ENCODE measurements at places on chromosomes 3 and 15.

DNA sequence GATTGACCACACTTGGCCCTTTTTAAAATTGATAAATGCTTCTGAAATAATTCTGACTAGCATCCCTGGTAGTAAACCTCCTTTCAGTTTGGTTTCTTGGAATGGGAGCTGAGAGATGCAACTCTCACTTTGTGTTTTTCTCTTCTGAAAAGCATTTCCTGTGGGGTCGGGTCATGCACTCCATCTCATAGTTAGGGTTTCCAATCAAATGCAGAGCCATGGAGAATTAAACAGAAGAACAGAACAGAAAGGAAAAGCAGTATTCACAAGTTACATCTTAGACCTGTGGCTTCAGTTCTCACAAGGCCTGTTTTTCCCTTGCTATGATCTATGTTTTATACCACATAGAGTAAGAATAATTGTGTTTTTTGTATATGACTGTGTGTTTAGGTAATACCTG, 39.7 kb downstream of the SENP2 start:
- DNase-seq = no peak

- DNase-seq = no peak
Measured at GRCh38 chr3:80338366-80338765, 570.6 kb upstream of the ROBO1 start.

- DNase-seq = no peak
Measured at GRCh38 chr15:64673866-64674265, 101.5 kb downstream of the RBPMS2 start.

- DNase-seq = no peak
Measured at GRCh38 chr15:29143909-29144635, 125.5 kb downstream of the NSMCE3 start.

- no peak for DNase-seq
Measured at GRCh38 chr3:195421400-195421799, 21.4 kb downstream of the ACAP2 start.

DNA sequence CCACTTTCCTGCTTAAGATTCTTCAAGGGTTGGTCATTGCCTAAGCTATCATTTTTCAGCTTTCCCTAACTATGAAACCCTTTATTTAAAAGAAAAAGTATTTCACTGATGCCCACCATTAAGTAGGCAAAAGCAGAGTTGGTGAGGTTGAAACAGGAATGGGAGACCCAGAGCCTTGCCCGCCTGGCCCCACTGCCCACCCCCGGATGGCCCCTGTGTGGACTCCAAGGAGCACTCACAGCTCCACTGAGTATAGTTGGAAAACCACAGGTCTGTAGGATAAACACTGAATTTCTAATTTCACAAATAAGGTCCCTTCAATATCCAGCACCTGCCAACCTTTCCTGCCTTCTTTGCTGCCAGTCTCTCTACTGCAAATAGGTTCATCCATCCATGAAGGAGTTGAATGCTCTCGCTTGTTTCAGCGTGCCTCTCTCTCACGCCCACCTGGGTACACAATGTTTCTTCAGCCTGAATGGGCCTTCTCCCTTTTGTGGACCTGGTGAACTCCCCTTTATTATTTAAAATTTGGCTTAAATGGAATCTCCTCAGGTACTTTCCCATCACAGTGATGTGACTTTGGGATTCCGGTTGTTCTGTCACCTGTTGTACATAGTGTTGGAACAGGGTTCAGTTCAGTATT, 8.7 kb upstream of the ACAP2 start:
- no peak for DNase-seq

- no peak for DNase-seq
Measured at GRCh38 chr15:25441111-25441510, 2.3 kb upstream of the UBE3A start.

DNA sequence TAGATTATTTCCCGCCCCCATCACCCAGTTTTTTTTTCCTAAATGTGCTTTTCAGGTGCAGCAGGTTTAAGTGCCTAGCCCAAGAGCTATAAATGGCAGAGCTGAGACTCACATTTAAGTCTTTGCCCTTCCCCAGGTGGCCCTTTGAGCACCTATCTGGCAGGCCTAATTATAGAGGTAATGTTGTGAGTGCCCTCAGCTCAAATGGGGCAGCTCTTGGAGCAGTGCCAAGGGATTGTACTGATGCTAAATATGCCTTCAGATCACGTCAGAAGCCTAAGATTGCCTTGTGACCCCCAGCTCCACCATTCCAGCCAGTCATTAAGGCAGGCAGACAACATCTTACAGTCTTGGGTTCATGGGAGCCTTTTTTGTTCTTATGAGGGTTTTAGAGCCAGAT, 159.5 kb downstream of the RPLP1 start:
- DNase-seq = no peak

- DNase-seq = no peak
Measured at GRCh38 chr3:16396202-16396601, 117.3 kb downstream of the RFTN1 start.

DNA sequence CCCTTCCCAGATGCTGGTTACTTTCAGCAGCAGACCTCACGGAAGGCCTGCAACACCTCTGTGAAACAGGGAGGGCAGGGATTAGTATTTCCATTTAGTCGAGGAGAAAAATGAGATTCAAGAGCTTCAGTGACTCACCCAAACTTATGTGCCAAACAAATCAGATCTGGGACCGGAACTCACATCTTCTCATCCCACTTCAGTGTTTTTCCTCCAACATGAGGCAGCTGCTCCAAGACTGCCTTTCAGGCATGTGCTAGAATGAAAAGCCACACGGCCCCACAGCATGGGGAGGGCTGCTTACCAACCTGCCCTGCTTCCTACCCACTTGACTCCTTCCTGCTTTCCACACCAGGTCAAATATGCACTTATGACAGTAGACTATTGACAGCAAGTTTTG, 129.4 kb upstream of the SLC24A5 start:
- no peak for DNase-seq

GRCh38 chr3:196694202-196694638, 17.8 kb downstream of the CEP19 start:
- no peak for DNase-seq

DNA sequence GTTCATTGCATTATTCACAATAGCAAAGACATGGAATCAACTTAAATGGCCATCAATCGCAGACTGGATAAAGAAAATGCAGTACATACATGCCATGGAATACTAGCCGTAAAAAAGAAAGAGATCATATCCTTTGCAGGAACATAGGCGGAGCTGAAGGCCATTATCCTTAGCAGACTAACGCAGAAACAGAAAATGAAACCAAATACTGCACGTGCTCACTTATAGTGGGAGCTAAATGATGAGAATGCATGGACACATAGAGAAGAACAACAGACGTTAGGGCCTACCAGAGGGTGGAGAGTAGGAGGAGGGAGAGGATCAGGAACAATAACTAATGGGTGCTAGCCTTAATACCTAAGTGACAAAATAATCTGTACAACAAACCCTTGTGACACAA, 57.9 kb downstream of the RASA2 start:
- DNase-seq = no peak

GRCh38 chr15:49255966-49256759, 86.1 kb downstream of the GALK2 start:
- no peak for DNase-seq

- peak; percentile 11 for DNase-seq
Measured at GRCh38 chr3:10437995-10438901, 67.1 kb downstream of the ATP2B2 start.

- DNase-seq = no peak
Measured at GRCh38 chr3:128376516-128376915, 90.2 kb downstream of the DNAJB8 start.

DNA sequence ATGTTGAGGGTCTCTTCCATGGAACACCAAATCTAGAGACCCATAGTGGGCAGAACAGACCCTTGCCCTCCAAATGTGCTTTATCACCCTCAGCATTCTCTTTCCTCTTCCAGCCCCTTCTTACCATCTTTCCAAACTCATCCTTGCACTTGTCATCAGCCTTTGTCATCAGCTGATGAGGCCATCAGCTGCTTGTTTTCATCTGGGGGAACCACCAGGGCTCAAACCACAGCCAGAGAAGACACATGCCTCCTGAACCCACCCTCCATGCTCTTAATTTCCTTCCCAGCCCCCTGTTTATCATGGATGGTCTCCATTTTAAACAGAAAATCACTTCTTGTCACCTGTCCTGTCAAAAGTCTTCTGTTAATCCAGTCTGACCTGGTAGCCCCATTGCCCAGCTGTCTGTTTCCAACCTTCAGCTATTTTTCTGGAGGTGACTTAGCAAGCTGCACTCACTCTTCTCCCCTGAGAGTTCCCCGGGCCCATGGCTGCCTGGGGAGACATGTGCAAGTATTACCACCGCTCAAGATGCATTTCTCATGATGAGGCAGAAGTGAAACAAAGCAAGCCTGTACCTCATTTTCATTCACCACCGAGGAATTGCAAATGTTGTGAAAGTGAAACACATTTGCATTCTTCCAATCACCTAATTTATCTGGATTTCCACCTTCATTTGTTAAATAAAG, 14.7 kb upstream of the SYNM start:
- no peak for DNase-seq

- no peak for DNase-seq
Measured at GRCh38 chr3:120274739-120275167, 10.3 kb downstream of the GPR156 start.

DNA sequence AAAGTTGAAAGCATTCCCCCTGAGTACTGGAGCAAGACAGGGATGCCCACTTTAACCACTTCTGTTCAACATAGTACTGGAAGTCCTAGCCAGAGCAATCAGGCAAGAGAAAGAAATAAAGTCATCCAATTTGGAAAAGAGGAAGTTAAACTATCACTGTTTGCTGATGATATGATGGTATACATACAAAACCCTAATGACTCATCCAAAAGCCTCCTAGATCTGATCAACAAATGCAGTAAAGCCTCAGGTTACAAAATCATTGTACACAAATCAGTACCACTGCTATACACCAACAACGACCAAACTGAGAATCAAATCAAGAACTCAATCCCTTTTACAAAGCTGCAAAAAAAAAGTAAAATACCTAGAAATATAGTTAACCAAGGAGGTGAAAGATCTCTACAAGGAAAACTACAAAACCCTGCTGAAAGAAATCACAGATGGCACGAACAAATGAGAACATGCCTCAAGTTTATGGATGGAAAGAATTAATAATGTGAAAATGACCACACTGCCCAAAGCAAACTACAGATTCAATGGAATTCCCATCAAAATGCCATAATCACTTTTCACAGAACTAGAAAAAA, 40.3 kb downstream of the RPL39L start:
- no peak for DNase-seq

GRCh38 chr15:65829130-65829764, 37.2 kb upstream of the DENND4A start:
- no peak for DNase-seq

DNA sequence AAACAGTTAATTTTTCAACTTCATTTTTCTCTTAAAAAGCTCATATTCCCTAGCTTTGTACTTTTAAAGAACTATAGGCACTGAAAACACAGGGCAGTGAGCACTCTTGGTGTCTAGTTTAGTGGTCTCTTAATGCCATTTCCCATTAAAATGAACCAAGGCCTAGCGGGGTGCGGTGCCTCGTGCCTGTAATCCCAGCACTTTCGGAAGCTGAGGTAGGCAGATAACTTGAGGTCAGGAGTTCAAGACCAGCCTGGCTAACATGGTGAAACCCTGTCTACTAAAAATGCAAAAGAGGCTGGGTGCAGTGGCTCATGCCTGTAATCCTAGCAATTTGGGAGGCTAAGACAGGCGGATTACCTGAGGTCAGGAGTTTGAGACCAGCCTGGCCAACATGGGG, 45.5 kb downstream of the LDHAL6B start:
- DNase-seq = no peak

DNA sequence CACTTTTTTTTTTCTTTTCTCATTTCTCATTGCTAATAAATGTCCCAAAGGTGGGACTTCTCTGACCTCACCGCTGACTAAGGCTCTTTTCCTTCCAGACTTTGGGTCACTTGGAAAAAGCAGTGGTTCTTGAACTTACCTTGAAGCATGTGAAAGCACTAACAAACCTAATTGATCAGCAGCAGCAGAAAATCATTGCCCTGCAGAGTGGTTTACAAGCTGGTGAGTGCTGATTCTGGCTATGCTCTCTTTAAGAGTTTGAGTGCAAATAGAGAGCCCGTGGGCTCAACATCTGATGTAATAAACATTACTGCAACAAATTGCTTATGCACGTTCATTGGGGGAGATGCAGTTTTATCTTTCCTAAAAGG, 2.0 kb downstream of the BHLHE40 start:
- no peak for DNase-seq

- no peak for DNase-seq
Measured at GRCh38 chr3:48629894-48630293, 5.4 kb downstream of the SLC26A6 start.

GRCh38 chr15:73865904-73866303, 7.5 kb upstream of the TBC1D21 start:
- no peak for DNase-seq

DNA sequence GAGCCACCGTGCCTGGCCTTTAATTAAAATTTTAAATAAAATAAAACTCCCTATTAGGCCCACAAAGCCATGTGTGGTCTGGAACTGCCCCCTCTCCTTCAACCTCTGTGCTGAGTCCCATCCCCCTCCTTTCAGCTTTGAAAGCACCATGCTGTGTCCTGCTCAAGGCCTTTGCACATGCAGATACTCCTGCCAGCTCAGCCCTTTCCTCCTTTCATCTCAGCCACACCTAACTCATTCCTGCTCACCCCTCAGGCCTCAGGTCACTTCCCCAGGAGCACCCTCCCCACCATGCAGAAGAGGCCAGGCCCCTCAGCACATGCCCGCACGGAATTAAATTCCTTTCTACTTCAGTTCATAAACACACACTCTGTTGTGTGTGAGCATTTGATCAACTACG, 28.1 kb downstream of the ATRIP start:
- DNase-seq = no peak

DNA sequence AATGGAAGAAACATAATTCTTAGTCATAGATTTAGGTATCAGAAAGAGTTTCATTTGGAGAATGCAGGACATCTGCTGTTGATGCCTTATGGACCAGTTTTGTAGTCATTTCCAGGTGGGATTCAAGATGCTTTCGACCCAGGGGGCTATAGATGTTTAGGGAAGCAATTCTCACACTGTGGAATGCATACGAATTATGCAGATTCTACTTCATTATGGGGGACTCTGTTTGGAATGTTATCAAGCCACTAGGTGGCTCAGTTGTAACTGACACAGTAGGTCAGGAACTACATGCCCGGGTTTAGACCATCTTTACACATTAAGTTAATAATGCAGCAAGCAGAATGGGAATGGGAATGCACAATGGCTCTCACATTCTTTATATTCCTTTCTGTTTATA, 1359.8 kb downstream of the ZPLD1 start:
- no peak for DNase-seq

GRCh38 chr15:41078125-41078524, 38.0 kb downstream of the INO80 start:
- DNase-seq = no peak

GRCh38 chr3:54837964-54838363, 89.9 kb downstream of the LRTM1 start:
- DNase-seq = no peak

GRCh38 chr3:81462921-81463320, 298.5 kb downstream of the GBE1 start:
- DNase-seq = no peak

DNA sequence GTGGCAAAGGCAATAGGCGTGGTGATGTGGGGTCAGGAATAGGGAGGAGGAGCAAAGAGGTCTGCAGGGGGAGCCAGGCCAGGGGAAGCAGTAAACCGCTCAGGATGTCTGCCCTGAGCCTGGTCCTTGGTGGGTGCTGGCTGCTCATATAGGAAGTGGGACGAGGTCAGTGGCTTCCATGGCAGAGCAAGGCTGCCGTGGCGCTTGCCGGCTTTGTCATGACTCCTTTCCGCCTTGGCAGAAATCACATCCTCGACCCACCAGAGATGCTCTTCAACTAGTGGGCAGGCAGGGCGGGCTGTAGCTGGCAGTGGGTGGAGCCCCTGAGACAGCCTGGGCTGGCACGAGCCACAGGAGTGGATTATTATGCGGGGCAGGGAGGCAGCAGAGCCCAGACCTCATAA, 13.1 kb upstream of the SKOR1 start:
- DNase-seq = no peak

Data from stimulated activated CD8-positive, alpha-beta memory T cell treated with anti-CD3 and anti-CD28 coated beads, Interleukin-7, amount 100 ng/mL, for 48 hours (primary cell).